NCI-H1694 treated with DMSO at 0.1 percent for 48 hours (cell line): ENCODE measurements at places on chromosomes 4 and X.

DNA sequence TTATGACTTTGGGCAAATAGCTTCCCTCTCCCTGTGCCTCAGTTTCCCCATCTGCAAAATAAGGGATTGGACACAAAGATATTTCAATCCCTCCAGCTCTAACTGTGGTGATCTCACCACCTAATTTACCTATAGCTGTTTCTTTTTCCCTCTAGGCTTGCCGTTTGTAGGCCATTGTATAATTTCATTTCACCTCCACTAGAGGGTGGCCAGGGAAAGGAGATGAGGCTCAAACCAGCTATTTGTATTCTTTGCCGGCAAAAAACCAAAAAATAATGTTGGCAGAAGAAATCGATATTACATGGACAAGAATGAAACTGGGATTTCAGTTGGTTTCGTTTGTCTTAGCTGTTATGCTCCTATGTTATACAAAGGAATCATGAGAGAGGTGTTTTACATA lies 36.1 kb upstream of the DOCK11 start:
- DNase-seq = peak; percentile 55

GRCh38 chrX:136906921-136907510 lies 26.5 kb upstream of the RBMX start:
- DNase-seq = no peak

GRCh38 chrX:154598656-154599055 lies 13.7 kb downstream of the CTAG1A start:
- DNase-seq = no peak

- DNase-seq = no peak
Measured at GRCh38 chrX:72159769-72160168, 21.8 kb upstream of the PIN4 start.

DNA sequence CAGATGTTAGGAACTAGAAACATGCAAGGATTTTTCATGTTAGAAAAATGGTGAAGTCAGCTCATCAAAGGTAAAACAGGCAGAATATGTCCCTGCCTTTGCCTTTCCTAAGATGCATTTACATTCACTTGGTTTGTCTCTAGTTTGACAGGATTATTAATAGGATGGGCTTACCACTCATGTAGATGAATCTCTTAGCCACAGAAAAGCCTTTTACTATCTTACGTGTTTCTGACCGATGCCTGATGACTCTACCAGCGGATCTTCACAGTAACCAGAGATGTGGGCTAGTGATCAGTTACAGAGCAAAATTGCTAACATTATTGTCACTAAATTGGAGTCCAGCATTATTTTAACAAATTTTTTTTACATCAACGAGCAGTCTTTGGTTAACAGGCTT lies 187.6 kb downstream of the MAML3 start:
- no peak for DNase-seq

DNA sequence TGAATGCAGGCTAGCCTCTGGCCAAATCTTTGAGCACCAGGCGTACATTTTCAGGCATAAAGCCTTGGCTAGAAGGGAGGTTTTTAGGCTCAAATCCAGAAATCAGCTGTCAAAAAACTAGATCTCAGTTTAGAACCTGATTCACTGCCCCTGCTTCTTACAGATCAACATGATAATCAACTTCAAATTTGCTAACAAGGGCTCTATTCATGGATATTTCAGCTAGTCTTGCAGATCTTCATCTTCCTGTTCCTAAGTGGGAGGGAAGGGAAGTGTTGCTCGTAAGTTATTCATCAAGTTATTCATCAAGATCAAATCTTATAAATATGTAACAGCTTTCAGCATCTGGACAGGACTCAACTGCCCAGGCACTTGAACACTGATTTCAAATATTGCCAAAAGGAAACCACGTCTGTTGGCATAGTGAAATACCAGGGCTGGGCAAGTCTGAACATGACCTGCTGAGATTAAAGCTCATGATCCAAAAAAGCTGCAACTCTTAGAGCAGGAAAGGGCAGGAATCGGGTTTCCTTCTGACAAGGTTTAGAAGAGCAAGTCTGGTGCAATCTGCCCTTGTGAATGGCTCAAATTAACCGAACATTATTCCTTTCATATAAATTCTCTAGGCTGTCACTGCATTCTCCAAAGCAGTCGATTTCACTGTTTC lies 200.3 kb downstream of the PDGFC start:
- DNase-seq = peak; percentile 78

- no peak for DNase-seq
Measured at GRCh38 chr4:41319553-41319952, 62.8 kb downstream of the UCHL1 start.

DNA sequence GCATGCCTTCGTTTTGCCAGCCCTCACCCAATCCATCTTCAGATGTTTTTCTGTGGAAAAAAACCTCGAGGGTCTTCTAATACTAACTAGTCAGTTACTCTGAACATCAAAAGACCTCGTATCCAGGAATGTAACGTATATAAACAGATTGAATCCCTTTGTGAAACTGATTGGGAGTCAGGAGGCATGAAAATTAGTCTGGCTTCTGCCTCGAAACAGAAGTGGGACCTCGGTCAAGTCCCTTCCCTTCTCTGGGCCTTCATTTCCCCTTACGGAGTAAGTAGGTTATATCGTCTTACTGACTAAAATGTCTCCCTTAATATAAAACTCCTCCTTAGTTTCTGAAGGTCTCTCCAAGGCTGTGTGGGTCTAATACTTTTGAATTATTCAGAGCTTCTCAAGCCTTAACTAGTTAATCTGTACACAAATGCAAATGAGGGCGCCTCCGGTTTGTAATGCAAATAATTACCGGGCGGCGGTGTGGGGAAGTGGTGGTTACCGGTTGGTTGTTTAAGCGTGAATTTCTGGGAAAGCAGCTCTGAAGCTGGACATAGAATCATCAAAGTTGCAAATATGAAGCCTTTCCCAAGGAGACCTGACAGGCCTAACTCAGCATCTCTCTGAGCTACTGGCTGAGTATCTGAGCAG lies 11.4 kb upstream of the NKRF start:
- DNase-seq = no peak

DNA sequence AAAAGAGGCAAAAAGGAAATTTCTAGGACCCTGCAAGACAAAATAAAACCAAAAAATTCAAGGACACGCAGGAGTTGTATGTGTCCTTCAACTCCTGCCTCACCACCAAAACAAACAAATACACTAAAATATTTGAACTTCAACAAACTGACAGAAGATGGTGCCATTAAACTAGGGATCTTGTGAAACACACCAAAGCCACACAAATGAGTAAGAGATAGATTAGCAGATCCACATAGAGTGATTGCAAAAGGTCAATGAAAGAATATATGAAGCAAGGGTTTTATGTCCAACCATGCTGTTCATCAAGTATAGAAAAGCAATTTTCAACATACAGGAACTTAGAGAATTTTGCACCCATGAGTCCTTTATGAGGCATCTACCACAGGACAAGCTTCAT lies 40.1 kb upstream of the SCML1 start:
- DNase-seq = no peak

- DNase-seq = no peak
Measured at GRCh38 chr4:67933755-67934154, 29.5 kb downstream of the TMPRSS11A start.

DNA sequence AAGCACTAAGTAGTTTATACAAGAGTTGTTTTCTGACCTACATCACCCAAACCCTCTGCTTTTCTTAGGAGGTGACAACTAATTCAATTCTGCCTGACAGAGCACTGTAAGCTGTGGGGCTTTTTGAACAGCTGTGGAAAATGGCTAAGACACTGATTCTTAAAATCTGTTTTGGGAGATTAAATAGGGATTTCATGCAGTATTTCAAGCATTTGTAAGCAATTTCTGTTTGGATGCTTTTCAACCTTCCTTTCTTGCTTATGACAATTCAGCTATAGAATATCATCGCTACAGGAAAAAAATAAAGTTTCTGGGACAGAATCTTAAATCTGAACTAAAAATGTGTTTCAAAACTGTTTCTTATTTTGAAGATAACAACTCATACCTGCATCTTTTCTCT lies 459.5 kb downstream of the RAPGEF2 start:
- DNase-seq = no peak

GRCh38 chr4:128291096-128291495 lies 3.5 kb upstream of the PGRMC2 start:
- no peak for DNase-seq

DNA sequence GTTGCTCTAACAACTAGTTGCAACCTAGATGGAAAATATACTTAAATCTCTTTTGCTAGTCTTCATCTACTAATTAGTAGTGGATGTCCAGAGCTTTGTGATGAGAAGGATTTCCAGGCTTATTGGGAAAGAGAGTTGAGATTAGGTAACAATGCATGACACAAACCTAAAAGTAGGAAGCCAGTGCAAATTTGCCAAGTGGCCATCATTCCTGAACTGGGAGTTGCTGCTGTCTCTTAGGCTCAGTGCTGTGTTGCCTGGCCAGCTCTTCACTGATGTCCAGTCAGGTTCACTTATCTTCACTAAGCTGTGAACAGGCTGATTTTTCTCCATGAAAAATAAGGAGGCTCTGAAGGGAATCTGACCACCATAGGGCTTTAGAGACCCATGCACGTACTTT lies 105.6 kb upstream of the AMOT start:
- no peak for DNase-seq
